Mesendoderm (in vitro differentiated cells): ENCODE measurements at places on chromosomes 2 and 18.

DNA sequence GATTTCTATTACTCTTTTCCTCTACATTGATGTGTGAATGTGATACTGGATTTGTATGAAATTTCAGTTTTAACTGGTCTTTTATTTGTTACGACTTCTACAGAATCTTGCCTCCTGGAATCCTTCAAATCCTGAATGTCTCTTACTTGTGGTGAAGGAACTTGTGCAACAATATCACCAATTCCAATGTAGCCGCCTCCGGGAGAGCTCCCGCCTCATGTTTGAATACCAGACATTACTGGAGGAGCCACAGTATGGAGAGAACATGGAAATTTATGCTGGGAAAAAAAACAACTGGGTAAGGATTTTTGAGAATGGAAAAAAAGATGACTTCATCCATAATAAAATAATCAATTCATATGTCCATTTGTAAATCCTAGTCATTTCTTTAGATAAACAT is 134.6 kb downstream of the BABAM2 start:
- no peak overlapping the region for H3K4me3 ChIP-seq
- no peaks in the 10 kb centered on the region for H3K27me3 ChIP-seq
- no peak for DNase-seq
- no peaks in the 10 kb centered on the region for H3K4me1 ChIP-seq
- H3K27ac ChIP-seq, result no peak overlapping the region

GRCh38 chr2:241029599-241030332 is 31.3 kb downstream of the SNED1 start:
- no peak overlapping the region for H3K27ac ChIP-seq
- H3K4me1 ChIP-seq, result no peaks in the 10 kb centered on the region
- DNase-seq, result no peak
- H3K4me3 ChIP-seq, result no peak overlapping the region

- no peak for DNase-seq
- H3K4me1 ChIP-seq, result no peaks in the 10 kb centered on the region
- H3K27me3 ChIP-seq, result no peaks in the 10 kb centered on the region
- no peak overlapping the region for H3K27ac ChIP-seq
- no peak overlapping the region for H3K4me3 ChIP-seq
Observed at GRCh38 chr2:127277028-127277427, 16.9 kb downstream of the ERCC3 start.

DNA sequence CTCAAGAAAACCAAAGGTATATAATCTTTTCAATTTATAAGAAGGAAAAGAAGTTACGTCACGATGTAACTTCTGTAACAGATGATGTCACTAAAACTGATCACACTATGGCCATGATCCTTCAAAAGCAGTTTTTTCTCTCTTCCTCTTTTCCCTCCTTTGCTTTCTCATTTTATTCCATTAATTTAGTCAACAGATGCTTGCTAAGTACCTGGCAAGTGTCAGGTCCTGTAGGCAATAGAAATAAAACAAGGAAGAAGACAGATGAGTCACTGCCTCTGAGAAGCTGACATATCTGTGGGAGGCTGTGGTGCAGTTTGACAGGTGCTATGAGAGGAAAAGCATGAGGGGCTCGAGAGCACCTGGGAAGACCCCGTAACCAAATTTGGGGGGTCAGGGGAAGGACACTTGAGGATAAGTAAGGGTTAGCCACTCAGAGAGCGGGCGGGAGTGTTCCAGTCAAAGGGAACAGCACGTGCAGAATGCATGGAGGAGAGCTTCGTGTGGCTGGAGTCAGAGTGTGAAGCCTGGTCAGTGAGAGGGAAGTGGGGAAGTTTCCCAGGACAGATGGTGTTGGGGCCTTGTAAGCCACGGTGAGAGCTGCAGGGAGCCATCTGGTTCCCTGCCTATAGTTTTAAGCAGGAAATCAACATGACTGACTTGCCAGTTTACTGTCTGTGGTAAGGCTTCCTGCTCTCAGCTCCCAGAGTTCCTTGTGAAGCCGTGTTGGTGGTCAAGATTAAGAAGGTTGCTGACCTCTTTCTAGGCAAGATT is 198.8 kb upstream of the FOSL2 start:
- no peaks in the 10 kb centered on the region for H3K4me1 ChIP-seq
- H3K36me3 ChIP-seq, result no peaks in the 10 kb centered on the region
- DNase-seq, result peak; percentile 40

GRCh38 chr2:9152975-9153642 is 53.5 kb upstream of the ASAP2 start:
- no peak overlapping the region for H3K4me3 ChIP-seq
- no peaks in the 10 kb centered on the region for H3K36me3 ChIP-seq
- no peaks in the 10 kb centered on the region for H3K27me3 ChIP-seq
- H3K27ac ChIP-seq, result no peak overlapping the region
- H3K4me1 ChIP-seq, result no peaks in the 10 kb centered on the region

DNA sequence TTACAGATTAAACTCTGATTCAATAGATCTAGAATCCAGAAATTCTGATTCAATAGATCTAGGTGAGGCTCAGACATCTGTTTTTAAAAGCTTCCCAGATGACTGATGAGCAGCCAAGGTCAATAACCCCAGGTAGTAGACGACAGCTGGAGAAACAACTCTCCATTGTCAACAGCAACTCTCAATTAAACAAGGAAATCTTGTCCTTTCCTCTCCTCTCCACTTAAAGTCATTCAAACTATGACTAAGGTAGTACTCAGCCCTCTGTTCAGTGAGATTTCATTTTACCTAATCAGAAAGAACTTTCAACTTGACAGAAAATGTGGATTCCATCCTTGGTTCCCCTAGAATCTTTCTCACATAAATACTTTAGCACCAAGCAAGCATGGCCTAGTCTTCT is 94.6 kb upstream of the SCG2 start:
- no peaks in the 10 kb centered on the region for H3K36me3 ChIP-seq
- no peaks in the 10 kb centered on the region for H3K27me3 ChIP-seq
- DNase-seq, result no peak
- no peaks in the 10 kb centered on the region for H3K4me1 ChIP-seq
- H3K4me3 ChIP-seq, result no peak overlapping the region

GRCh38 chr2:240921311-240921994 is 15.3 kb downstream of the CROCC2 start:
- DNase-seq, result no peak
- no peaks in the 10 kb centered on the region for H3K27me3 ChIP-seq
- H3K36me3 ChIP-seq, result no peaks in the 10 kb centered on the region
- H3K4me1 ChIP-seq, result no peaks in the 10 kb centered on the region
- no peak overlapping the region for H3K4me3 ChIP-seq
- H3K27ac ChIP-seq, result no peak overlapping the region

GRCh38 chr18:49652881-49653724 is 91.2 kb downstream of the LIPG start:
- H3K4me3 ChIP-seq, result no peak overlapping the region
- H3K27ac ChIP-seq, result no peak overlapping the region
- DNase-seq, result peak; percentile 59
- H3K27me3 ChIP-seq, result no peaks in the 10 kb centered on the region

DNA sequence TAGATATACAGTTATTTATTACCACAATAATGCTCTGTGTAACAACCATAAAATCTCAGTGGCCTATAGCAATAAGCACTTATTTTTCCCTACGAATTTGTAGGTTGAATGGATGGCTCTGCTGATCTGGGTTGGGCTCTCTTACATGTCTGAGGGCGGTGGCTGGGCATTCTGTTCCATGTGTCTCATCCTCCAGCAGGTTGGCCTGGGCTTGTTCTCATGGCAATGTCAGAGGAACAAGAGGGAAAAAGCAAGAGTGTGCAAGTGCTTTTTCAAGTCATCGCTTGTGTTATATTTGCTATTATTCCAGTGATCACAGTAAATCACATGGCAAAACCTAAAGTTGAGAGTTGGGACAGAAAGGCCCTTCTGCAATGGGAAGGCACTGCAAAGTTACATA is 30.4 kb upstream of the MYO3B start:
- H3K27me3 ChIP-seq, result no peaks in the 10 kb centered on the region
- H3K36me3 ChIP-seq, result no peaks in the 10 kb centered on the region
- DNase-seq, result no peak
- H3K4me3 ChIP-seq, result no peak overlapping the region
